ENCODE measurements at places on chromosomes 2 and 18.
A peak's percentile ranks its signal among the peaks of the same experiment; 100 is the strongest.

- no peak for DNase-seq
These were observed 104.3 kb downstream of the PRKCE start for GRCh38 chr2:45755585-45756335.

DNA sequence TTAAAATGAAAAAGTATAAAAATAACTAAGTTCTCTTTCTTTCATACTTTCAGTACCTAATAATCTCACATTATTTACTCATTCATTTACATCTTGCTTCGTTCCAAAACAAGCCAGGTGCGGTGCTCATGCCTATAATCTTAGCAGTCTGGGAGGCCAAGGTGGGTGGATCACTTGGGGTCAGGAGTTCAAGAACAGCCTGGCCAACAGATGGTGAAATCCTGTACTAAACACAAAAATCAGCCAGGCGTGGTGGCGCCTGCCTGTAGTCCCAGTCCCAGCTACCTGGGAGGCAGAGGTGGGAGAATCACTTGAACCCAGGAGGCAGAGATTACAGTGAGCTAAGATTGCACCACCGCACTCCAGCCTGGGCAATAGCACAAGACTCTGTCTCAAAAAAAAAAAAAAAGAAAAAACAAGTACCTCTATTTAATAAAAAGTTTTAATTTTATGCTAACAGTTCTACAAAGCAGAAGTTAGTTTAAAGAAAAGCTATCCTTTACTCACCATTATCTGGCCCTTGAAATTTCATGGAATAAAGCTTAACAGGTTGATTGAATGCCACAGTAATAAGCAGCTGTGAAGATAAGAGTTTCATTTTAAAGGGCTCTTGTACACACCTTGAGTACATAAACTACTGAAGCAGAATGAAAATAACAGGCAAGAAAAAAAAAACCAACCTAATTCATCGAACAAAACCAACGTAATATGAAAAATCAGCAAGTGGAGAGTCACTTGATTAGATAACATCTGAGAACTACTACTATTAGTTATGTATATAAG, 22.5 kb downstream of the TXNL1 start:
- peak; percentile 51 for DNase-seq

DNA sequence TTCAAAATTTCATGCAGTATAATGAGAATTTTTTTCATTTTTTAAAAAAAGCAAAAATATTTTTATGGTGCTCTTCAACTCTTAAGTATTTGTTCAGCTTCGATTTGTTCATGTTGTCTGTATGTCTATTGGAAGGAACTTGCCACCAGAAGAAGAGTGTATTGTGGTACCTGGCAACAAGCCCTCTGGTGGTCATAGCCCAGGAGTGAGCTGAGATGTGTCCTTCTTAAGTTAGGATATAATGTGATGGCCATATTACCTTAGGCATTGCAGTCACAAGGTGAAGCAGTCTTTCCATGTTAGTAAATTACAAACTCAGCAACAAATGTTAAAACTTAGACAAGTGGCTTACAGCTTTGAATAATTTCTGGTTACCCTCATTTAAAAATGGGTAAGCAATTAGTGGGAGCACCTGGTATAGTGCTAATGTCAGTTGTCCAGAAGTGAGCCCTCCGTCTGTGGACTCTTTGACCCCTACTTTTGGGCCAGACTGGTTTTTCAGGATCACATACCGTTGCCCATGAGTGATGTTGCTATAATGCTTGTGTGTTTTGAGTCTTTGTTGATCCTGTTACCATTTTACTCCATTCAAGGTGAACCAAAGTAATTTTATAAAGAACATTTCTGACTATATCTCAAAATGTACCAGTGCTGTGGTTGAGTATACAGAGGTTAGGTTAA, 57.4 kb downstream of the MYO1B start:
- peak; percentile 41 for DNase-seq

DNA sequence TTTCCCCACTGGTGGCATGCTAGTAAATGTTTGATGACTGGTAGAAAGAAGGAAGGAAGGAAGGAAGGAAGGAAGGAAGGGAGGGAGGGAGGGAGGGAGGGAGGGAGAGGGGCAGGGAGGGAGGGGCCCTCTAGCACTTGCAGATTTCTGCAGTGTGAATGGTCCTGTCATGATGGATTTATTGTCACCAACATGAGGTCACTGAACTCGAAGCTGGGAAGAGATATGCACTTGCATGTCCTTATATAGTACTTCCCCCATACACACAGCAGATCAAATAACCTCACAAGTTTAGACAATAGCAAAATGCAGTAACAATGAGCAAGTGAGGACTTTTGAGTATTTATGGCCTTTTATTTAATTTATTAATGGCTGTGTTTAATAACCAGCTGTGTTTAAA, 44.5 kb upstream of the CXCR4 start:
- no peak for DNase-seq

- DNase-seq: no peak
These were observed 279.0 kb downstream of the CALCRL start for GRCh38 chr2:187168720-187169713.

GRCh38 chr2:30862054-30862651, 54.9 kb upstream of the CAPN13 start:
- peak; percentile 76 for DNase-seq

DNA sequence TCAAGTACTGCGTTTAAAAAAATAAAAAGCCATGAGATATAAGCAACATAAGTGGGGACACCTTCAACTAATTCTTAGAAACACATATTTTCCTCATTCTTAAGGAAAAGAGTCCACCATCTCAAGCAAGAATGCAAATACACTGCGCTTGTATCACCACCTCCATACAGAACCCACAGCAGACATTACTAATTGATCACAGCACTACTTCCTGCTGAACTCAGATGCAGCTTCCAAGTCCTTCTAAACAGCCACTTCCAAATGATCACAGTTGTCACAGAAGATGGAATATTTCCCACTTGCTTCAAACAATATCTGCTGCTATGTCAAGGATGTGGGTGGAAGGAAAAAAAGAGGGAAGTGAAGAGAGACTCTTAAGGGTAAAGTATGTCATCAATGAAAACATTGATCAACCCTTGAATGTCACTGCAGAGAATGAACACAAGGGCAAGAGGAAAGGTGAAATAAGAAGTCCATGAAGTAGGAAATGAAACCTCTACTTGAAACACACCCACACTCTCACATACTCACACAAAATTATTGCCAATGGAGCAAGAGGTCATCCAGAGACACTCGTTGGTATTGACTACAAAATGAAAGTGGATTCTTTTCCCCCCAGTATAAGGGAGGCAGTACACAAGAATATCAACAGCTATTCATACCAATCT, 22.1 kb downstream of the TGFA start:
- peak; percentile 26 for DNase-seq

DNA sequence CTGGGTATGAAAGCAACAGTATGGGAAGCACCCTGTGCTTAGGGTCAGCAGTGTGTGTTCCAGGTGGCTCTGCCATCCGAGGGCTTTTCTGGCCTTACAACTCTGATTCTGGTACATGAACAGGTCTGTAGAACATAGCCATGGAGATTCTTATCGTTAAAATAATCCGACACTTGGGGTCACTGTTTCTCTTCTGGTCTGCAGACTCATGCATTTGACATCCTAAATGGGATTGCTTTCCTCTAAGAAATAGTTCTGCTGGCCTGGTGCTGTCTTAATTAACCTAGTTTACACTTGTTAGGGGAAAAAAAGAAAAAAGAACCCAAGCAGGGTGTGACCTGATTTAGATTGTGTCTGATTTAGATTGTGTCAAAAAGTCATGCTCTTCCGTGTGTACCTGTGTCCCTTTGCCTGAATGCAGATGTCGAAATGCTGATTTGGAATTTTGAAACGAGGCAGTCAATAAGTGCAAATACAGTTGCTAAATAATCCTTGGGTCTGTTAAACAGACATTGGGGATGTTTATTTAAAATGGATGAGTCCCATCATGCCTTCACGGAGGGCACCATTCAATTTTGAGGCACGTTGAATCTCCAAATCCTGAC, 59.6 kb downstream of the TRPM8 start:
- DNase-seq: peak; percentile 84

DNA sequence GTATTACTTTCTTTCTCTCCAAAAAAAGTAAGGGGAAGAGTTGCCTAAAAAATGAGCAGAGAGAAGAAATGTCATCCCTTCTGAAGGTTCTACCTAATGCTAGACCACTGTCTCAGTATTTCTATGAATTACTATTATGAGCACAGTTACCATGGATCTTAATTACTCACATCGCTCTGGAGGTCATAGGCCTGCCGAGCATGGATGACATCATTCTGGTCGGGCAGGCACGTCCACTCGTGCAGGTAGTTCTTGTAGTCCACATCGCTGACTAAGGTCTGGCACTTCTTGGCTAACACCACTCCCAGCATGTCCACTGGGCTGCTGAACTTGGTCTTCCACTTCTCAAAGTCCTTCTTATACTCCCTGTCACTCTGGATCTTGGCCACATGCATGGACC, 106.9 kb downstream of the NEB start:
- no peak for DNase-seq

- DNase-seq: peak; percentile 65
These were observed 66.3 kb upstream of the GLI2 start for GRCh38 chr2:120669121-120669952.

DNA sequence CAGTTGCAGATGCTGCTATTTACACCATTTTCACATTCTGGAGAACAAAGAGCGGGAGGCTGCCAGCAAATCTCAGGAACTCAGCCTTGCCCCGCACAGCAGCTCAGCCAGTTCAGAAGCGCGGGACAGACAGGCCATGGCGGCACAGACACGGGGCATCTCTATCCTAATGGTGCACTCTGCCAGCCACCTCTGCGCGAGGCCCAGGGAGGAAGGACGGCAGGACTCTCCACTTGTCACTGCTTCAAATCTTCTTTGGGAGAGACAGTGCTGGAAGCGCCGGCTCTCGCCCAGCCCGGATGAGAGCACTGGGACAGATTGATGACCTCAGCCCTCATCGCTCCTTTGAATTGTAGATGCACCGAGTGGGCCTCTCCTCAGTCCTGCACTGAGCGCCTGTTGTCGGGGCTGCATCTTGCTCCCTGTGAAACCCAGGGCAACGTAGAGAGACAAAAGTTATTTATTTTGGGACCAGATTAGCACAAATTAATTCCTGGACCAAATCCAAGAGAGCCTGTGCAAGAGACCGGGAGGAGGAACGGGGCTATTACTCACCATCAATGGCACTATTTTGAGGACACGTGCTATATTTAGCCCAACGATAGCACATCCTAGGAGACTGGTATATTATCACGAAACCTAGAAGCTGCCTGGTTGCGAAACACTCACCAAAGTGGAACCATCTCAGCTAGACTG, 211.4 kb upstream of the SMIM21 start:
- DNase-seq: no peak

DNA sequence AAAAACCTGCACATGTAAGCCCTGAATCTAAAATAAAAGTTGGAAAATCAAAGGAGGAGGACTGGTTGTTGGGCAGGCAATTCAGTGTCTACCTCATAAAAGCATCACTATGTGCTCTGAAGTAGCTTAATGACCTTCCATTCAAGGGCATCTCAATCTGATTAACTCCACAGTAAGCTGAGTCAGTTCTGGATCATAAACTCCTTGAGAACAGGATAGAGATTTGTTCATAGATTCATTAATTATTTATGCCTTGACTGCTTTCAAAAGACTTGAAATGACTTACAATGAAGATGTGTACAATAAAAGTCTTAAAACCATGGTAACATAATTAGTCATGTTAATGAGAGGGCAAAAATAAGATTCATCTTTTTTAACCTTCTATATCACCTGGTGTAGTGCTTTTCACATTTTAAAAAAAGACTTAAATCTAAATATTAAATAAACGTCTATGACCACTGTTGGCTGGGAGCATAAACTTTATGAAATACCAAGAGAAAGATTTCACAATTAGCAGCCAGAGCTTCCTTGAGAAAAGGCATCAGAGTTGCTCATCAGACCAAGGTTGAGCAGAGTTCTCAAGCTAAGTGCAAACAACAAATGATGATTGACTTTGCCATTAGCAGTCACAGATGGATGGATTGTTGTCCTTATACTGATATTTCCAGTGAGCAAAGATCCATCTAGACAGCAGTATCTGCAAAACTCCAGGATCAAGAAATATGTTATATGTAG, 237.3 kb upstream of the THUMPD2 start:
- peak; percentile 72 for DNase-seq

DNA sequence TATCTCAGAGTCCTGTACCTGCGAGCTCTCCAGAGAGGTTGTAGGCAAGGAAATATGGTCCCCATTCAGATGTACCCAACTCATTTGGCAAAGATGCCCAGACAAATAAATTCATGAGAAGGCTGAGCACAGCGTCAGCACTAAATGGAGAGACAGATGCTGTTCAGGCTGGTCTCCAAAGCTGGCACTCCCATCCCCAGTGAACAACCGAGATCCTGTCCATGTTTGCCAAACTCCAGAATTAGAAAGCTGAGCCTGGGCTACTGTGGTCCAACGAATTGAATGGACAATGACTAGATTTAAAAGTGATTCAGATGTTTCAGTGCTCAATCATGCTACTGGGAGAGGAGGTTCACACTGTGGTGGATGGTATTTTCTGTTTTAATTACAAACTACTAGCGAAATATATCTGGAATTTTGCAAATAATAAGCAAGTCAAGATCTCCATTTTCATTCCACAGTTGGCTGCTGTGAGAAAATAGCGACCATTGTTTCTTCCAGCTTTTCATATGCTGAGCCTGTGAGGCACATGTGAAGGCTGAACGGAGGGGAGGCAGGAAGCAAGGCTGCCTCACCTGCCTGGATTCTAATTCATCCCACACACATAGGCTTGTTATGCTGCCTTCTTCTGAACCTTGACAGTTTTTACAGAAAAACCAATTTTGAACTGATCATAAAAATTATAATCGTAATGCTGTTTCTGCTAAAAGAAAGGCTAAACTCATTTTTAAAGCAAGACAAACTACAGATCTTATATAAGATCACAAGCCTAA, 22.6 kb upstream of the DAPL1 start:
- no peak for DNase-seq

- DNase-seq: no peak
These were observed 481.9 kb upstream of the SPRED2 start for GRCh38 chr2:65914244-65914786.

GRCh38 chr2:161870401-161870930, 203.5 kb downstream of the DPP4 start:
- no peak for DNase-seq

DNA sequence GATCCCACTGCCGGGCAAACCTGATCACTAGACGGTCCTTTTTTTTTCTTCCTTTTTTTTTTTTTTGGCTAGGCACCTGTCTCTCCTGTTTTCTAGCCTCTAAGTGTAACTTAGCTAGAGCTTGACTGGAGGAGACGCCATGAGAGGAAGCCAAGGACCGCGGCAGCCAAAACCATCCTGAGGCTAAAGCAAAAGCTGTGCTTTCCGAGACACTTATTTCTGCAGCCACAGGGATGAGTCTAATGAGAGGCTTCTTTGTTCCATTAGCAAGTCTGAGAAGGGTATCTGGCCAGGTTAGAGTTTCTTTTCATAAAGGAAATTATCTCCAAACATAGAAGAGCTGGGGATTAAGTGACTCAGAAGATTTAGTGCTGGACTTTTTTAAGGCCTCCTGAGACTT, 7.3 kb upstream of the CXCR4 start:
- no peak for DNase-seq
